ENCODE measurements at places on chromosomes 11 and 22.

- peak; percentile 15 for DNase-seq
Observed at GRCh38 chr11:66883016-66883965, 26.4 kb downstream of the LRFN4 start.

DNA sequence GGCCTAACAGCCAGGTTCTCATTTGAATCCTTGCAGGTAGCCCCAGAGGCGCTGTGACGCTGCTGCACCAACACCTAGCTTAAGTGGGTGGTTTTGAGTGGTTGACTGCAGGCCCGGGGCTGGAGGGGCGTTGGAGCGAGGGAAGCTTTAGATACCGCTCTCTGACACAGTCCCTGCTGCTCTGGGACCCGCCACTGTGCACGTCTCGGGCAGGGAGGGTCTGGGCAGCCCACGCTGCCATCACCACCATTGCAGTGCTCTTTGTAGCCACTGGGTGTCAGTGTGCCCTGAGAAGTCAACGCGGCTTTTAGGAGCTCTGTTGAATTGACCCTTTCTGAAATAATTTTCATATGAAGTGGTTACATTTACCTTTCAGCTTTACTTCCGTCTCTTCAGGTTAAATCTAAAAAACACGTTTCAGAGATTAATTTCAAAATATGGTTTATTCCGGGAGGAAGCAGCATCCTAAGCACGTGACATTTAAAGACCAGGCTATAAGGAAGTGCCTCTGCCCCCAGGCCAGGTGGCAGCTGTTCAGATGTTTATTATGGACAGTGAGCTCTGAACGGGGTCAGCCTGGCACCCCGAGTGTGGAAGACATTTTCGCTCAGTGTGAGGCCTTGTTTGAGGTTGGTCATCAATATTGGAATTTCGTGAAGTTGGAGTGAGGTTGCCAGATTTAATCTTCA, 30.9 kb upstream of the PARVB start:
- DNase-seq, result peak; percentile 38

DNA sequence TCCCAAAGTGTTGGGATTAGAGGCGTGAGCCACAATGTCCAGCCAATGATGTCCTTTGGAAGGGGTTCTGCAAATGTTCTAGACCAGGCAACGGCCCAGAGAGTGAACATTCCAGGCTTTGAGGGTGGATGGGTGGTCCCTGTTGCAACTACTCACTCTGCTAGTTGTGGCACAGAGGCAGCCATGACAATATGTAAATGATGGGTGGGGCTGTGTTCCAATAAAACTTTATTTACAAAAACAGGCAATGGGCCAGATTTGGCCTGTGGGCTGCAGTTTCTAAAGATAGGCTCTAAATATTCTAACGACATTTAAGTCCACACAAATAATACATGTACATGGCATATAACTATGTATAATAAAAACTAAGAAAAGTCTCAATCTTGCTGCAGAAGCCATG, 276.3 kb downstream of the CTTN start:
- DNase-seq, result no peak

DNA sequence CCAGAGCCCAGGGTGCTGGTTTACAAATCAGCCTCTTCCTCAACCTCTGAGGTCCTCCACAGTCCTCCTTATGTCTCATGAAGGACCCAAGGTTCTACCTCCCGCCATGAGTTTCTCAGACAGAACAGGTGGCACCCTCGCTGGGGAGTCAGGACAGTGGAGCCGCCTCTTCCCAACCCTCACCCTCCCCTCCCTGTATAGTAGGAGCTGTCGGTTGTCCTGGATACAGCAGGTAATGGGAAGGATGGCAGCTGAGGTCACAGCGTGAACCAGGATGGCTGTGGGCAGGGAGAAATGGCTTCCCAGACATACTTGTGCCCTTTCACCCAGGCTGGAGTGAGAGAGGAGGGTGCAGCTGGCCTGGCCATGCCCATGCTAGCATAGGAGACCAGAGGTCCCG, 134.6 kb downstream of the CHST1 start:
- no peak for DNase-seq

DNA sequence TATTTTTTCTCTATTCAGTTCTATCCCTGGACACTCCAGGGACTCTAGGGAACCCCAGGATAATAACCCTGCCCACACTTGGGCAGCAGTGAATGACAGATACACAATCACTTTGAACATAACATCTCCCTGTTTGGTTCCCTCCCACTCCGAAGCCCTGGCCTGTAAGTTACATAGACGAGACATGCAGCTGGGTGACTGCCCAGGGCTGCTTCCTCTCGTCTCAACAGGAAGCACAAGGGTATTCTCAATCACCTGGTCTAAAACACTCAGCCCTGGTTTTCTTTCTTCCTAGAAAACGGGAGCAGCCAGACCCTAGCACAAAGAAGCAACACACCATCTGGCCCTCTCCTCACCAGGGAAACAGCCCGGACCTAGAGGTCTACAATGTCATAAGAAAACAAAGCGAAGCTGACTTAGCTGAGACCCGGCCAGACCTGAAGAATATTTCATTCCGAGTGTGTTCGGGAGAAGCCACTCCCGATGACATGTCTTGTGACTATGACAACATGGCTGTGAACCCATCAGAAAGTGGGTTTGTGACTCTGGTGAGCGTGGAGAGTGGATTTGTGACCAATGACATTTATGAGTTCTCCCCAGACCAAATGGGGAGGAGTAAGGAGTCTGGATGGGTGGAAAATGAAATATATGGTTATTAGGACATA, 19.4 kb downstream of the LAYN start:
- DNase-seq, result no peak

DNA sequence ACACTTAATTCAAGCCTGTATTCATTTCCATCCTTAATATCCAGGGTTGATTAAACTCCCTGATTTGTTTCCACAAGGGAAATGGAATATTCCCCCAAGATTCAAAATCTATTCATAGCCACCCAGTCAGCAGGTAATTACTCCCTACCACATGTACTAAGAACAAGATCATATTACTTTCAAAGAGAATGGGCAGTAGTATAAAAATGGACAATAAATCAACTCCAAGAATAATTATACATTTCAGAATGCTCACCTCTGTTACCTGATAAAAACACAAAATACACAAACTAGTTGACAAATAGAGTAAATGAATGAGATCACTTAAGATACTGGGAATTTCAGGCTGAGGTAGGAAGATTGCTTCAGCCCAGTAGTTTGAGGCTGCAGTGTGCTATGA, 8.5 kb upstream of the FEZ1 start:
- DNase-seq, result no peak

- no peak for DNase-seq
Observed at GRCh38 chr11:45961751-45962240, 39.3 kb downstream of the LARGE2 start.

DNA sequence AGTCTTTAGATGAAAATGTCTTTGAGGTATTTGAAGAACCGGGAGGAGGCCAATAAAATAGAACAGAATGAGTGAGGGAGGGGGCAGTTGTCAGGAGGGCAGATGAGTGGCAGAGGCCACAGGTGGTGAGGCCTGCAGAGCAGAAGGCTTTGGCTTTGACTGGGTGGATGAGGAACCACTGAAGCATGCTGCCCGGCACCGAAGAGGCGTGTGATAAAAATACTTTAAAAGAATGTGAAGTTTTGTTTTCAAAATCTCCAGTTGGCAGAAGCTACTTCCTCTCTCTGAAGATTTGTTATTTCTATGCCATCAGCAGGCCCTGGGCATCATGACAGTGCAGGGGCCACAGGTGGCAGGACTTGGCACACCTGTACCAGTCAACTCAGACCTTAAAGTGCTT, 6.3 kb downstream of the MS4A12 start:
- DNase-seq, result no peak

- no peak for DNase-seq
Observed at GRCh38 chr11:103055221-103055890, 36.6 kb downstream of the DCUN1D5 start.

DNA sequence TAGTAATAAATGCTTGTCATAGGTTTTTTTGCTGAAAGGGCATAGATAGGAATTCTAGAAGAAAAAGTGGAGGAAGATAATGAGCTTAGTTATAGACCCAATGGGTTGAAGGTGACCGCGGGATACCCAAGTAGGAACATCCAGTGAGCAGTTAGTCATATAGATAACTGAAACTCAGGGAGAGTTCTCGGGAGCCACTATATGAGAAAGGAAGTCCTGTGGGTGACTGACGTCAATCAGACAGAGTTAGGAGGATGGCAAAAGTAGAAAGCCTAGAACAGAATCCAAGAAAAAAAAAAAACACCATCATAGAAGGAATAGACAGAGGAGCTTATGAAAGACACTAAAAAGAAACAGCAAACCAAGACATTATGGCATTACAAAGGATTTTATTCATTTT, 1.6 kb upstream of the CNGA4 start:
- no peak for DNase-seq

- DNase-seq, result no peak
Observed at GRCh38 chr11:72313912-72314598, 70.1 kb upstream of the PHOX2A start.

GRCh38 chr11:95700471-95700817, 89.1 kb downstream of the FAM76B start:
- no peak for DNase-seq

GRCh38 chr11:14079797-14080196, 117.3 kb downstream of the SPON1 start:
- no peak for DNase-seq

DNA sequence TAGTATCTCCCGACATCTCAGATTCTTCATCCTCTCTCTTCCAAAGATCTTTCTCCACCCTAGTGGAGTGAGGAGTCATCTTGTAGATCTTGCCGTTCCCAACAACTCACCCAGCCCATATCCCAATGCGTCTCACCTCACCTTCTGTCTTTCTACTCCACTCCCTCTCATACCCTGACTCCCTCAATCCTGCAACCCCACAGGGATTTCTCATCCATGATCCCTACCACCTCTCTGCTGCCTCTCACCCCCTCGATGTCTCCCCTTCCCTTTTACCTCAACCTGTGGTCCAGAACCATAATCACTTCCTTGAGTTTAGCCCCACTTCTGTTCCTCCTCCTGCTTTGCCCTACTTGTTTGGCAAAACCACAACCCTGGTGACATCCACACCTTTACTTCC, 41.7 kb downstream of the OTOG start:
- no peak for DNase-seq

DNA sequence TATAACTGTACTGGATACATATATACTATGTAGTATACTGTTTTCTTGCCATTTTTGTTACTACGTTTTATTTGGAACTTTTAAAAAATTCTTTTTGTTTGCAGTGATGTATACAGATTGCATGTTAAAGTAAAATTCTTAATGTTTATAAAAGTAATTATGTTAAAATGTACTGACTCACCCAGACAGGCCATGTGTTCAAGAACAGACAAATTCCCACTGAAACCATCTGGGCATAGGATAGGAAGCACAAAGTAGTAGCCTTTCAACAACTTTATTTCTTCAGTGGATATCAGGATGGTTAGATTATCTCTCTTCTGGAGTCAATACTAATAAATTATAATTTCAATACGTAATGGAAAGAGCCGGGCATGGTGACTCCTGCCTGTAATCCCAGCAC, 19.8 kb downstream of the PRMT3 start:
- DNase-seq, result no peak

- no peak for DNase-seq
Observed at GRCh38 chr11:99325847-99326246, 305.1 kb downstream of the CNTN5 start.

- DNase-seq, result peak; percentile 90
Observed at GRCh38 chr11:925496-926301, at the start of gene AP2A2. Gene AP2A2, plus strand, starts transcription at chr11:925870. Its CDS starts 152 bp downstream, at chr11:926022.

DNA sequence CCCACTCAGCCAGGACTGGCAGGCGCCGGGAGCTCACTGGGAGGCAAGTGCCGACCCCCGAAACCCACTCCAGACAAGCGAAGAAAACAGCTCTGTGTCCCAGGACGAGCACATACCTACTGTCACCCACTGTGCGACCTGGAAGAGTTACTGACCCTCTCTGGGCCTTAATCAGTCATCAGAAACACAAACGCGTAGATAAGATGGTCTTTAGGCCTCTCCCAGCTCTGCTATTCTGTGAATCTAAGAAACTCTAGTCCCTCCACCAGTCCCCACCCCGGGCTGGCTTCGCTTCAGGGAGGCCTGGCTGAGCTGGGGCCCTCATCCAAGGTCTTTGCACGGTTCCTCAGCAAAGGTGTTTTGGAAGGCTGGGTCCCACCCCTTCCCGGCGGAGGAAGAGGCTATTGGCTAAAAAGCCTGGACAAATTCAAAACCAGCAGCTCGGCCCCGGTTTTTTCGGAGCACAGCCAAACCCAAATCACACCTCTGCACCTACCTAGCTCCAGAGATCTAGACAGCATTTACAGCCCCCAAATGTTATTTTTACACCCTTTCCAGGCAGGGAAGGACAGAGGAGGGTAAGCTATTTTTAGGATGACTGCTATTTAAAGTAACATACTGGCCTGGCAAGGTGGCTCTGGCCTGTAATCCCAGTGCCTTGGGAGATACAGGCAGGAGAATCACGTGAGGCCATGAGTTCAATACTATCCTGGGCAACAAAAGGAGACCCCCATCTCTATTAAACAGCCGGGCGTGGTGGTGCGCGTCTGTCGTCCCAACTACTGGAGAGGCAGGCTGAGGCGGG, 13.2 kb upstream of the HDHD5 start:
- no peak for DNase-seq

DNA sequence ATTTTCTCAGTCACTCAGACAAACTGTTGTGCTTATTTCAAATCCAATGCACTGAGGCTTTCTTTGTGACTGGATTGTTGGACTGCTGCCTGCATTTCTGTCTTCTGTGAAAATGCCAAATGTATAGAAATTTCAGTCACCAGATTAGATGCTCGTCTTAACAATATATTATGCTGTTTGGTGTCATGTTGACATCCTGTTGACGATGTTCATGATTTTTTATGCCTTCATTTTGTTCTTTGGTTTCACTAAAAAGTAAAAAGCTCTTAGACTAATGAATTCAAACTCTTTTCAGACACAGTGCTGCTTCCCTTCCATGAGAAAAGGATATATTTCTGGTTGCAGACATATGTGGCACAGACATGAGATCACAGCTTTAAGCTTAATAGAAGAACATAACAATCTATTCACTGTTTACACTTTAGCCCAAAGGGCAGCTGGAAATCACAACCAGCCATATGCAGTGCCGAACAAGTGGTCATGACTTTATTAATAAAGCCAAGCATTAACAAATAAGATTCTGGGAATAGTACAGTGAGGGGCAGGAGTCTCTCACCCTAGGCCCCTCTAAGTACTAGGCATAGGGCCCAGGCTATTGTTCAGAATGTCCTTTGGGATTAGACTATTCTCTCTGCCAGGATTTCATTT, 9.4 kb upstream of the SOX6 start:
- DNase-seq, result no peak

DNA sequence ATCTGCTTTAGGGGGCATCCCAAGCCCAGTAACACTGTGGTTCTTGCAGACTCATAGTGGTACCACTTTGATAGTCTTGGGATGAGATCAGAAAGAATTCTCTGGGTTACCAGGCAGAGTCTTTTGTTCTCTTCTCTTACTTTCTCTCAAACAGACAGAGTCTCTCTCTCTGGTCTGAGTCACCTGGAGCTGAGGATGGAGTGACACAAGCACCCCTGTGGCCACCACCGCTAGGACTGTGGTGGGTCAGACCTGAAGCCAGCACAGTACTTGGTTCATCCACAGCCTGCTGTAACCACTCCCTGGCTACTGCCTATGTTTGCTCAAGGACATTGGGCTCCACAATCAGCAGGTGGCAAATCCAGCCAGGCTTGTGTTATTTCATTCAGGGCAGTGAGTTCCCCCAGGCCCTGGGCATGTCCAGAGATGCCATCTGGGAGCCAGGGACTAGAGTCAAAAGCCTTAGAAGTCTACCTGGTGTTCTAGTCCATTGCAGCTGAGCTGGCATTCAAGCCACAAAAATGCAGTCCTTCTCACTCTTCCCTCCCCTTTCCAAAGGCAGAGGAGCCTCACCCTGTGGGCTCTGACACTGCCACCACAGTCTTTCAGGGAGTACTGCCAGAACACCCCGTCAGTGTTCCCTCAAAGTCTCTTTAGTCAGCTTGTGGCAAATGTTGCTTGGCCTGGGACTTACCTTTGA, 29.9 kb downstream of the ENDOD1 start:
- no peak for DNase-seq
